ENCODE measurements at places on chromosomes 3 and 15. TPM values are rescaled to one million over a fixed set of nuclear protein-coding genes. Genes with fewer than 3 reads are reported as not detected.

KIF9 gene
- polyA plus RNA-seq = 5.6 TPM

TEX9 gene
- 1.7 TPM for polyA plus RNA-seq

SCG5 gene
- 7.0 TPM for polyA plus RNA-seq

FOXB1 gene
- not detected for polyA plus RNA-seq

MORF4L1 gene
- 485 TPM for polyA plus RNA-seq

ANKRD34C gene
- polyA plus RNA-seq = 0.04 TPM

ARGFX gene
- not detected for polyA plus RNA-seq

FANCD2OS gene
- not detected for polyA plus RNA-seq

LRRC3B gene
- 14.1 TPM for polyA plus RNA-seq

TMC3 gene
- 0.08 TPM for polyA plus RNA-seq

TRPC1 gene
- polyA plus RNA-seq = 7.2 TPM

ILDR1 gene
- 0.49 TPM for polyA plus RNA-seq

COPS2 gene
- 96.5 TPM for polyA plus RNA-seq

ZNF80 gene
- 0.09 TPM for polyA plus RNA-seq

CIB1 gene
- polyA plus RNA-seq = 23.1 TPM

LMAN1L gene
- not detected for polyA plus RNA-seq

SEMA7A gene
- polyA plus RNA-seq = 5.2 TPM

SST gene
- not detected for polyA plus RNA-seq

ACTRT3 gene
- 2.1 TPM for polyA plus RNA-seq

TNFAIP8L3 gene
- polyA plus RNA-seq = 1.5 TPM

SLC24A5 gene
- 0.14 TPM for polyA plus RNA-seq

IQCF5 gene
- polyA plus RNA-seq = not detected

TERC gene
- polyA plus RNA-seq = not detected

VGLL4 gene
- 50.7 TPM for polyA plus RNA-seq

RTP3 gene
- polyA plus RNA-seq = 0.25 TPM

SLC28A2 gene
- polyA plus RNA-seq = 0.37 TPM

SPINT1 gene
- polyA plus RNA-seq = 1.3 TPM

SNX22 gene
- 0.97 TPM for polyA plus RNA-seq

RLBP1 gene
- 0.30 TPM for polyA plus RNA-seq

Measured in hindlimb muscle (tissue), 1 donor.